Adipose tissue (tissue), 3 donors: ENCODE measurements at places on chromosomes 3 and 15. TPM values are rescaled to one million over a fixed set of nuclear protein-coding genes. Genes with fewer than 3 reads are reported as not detected.

GUCA1C gene
- 25.7 TPM for polyA plus RNA-seq

SPG21 gene
- polyA plus RNA-seq, result 86.3 TPM

ZKSCAN7 gene
- polyA plus RNA-seq, result 1.6 TPM

CD80 gene
- 0.14 TPM for polyA plus RNA-seq

RBM6 gene
- 54.7 TPM for polyA plus RNA-seq

CCDC80 gene
- 213 TPM for polyA plus RNA-seq

GXYLT2 gene
- polyA plus RNA-seq, result 17.5 TPM

NR1I2 gene
- not detected for polyA plus RNA-seq

TERC gene
- not detected for polyA plus RNA-seq

ARGFX gene
- not detected for polyA plus RNA-seq
